Calu3 (cell line): ENCODE measurements at places on chromosomes 5 and 9.

DNA sequence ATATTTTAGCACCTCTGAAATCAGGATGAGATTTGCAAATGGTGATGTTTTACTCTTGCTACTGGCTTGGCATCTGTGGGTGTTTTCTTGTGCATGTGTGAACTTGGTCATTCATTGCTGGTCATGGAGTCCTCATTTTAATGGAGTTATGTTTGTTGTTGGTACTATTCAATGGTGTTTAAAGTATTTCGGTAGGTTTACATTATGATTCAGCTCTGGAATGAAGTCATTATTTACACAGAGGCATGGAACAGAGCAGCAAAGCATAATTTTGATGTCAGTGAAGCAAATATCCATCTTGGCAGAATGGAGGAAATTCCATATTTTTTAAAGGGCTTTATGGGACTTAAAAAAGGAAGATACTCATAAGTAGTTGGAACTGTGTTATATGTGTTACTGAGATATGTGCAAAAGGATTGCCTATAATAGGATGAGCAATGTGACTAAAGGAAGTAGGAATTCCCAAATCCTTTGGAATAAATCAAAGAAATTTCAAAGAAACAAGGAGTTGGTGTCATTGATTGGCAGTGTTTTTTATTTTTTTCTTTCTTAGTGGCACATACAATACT lies 147.4 kb downstream of the ACTBL2 start:
- no peaks in the 10 kb centered on the region for H3K27me3 ChIP-seq
- peaks cover 12% of the 10 kb centered on the region for H3K4me1 ChIP-seq
- no peak for DNase-seq
- no peak overlapping the region for H3K27ac ChIP-seq

- H3K4me1 ChIP-seq, result no peaks in the 10 kb centered on the region
- H3K4me3 ChIP-seq, result no peak overlapping the region
- no peaks in the 10 kb centered on the region for H3K27me3 ChIP-seq
- H3K27ac ChIP-seq, result no peak overlapping the region
Observed at GRCh38 chr9:122820490-122820845, 7.9 kb downstream of the PDCL start.

- H3K27me3 ChIP-seq, result no peaks in the 10 kb centered on the region
- no peaks in the 10 kb centered on the region for H3K36me3 ChIP-seq
- H3K4me3 ChIP-seq, result no peak overlapping the region
- no peak overlapping the region for H3K27ac ChIP-seq
- DNase-seq, result no peak
Observed at GRCh38 chr9:18319918-18320445, 154.0 kb upstream of the ADAMTSL1 start.

GRCh38 chr5:94469894-94470329 lies 148.5 kb downstream of the KIAA0825 start:
- H3K36me3 ChIP-seq, result no peaks in the 10 kb centered on the region
- DNase-seq, result no peak
- no peaks in the 10 kb centered on the region for H3K27me3 ChIP-seq
- no peak overlapping the region for H3K27ac ChIP-seq

DNA sequence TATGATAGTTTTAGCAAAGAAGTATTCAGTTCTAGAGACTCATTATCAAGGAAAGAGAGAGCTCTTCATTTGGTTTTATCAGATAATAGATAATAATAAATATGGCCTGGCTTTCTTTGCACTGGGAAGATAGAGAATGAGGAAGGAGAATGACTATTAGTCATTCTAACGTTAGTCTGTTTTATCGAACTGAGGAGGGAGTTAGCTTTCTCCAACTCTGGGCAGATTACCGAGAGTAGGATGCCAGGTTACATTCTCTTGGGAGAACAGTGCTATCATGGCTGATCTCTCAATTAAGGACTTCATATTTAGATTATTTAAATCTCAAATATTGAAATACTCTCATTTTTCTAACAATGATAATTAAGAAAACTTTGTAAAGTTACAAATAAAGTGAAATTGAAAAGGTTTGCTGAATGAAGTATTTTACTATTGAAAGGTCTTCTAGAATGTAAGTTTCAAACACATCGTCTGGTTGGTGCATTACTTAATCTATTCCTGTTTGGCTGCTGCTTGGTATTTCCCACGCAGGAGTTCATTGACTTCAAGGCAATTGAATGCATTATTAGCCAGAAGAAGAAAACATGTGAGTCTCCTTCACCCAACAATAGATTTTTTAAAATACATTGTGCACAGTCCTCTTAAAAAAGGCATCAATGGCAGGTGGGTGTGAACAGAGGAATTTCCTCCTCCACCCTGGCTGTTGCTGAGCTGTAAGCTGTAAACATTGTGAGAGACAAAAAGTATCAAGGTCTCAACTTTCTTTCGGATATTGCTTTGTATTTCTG lies 140.8 kb downstream of the C9orf152 start:
- no peak for DNase-seq
- H3K27ac ChIP-seq, result no peak overlapping the region
- H3K4me1 ChIP-seq, result peaks cover 17% of the 10 kb centered on the region
- no peak overlapping the region for H3K4me3 ChIP-seq

GRCh38 chr5:135608761-135609443 lies 30.1 kb upstream of the CXCL14 start:
- DNase-seq, result peak; percentile 24
- H3K27me3 ChIP-seq, result peaks cover 35% of the 10 kb centered on the region
- no peaks in the 10 kb centered on the region for H3K36me3 ChIP-seq

DNA sequence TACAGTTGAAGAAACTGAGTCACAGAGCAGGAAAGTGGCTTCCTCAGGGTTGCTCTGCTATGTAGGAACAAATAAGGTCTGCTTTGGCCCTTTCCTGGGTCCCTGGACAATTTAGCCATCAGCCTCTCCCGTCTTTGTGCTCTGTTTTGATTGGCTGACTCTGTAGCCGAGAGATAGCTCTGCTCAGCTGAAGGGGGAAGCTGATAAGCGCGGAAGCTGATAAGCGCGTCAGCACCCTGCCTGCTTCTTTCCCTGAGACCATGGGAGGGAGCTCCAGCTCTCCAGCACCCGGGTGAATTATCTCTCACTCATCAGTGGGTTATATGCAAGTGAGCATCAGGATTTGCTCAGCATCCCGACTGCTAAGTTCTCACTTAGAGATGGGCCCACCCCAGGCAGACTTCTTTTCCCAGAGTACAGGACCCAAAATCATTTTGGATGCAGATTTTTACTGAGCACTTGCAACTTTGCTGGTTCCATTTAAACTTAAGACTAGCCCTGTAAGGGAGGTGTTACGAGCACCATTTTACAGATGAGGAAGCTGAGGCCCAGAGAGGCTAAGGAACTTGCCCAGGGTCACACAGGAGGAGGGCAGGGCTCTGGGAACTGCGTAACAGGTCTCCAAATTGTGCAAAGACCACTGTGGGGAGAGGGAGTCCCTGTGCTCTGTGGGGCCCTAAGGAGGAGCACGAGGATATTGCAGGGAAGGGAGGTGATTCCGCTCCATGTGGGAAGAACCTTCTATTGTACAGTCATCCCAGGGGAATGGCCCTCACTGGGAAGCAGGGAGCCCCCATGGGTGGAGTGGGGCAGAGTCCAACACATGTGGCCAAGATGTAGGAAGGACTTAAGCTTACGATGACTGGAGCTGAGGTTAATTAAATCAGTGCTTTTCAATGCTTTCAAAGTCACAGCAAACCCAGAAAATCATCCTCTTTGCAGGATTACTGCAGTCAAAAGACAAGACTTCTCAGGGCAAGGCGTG lies 83.7 kb upstream of the ORM1 start:
- no peak overlapping the region for H3K4me3 ChIP-seq
- H3K27me3 ChIP-seq, result no peaks in the 10 kb centered on the region
- no peak overlapping the region for H3K27ac ChIP-seq
- no peak for DNase-seq
- no peaks in the 10 kb centered on the region for H3K4me1 ChIP-seq

GRCh38 chr9:78775696-78776295 lies 478.9 kb downstream of the PSAT1 start:
- no peaks in the 10 kb centered on the region for H3K27me3 ChIP-seq
- H3K4me1 ChIP-seq, result no peaks in the 10 kb centered on the region
- no peak for DNase-seq
- H3K4me3 ChIP-seq, result no peak overlapping the region
- no peak overlapping the region for H3K27ac ChIP-seq

GRCh38 chr5:40270274-40270845 lies 409.4 kb upstream of the PTGER4 start:
- no peak overlapping the region for H3K27ac ChIP-seq
- no peaks in the 10 kb centered on the region for H3K27me3 ChIP-seq
- H3K36me3 ChIP-seq, result no peaks in the 10 kb centered on the region

DNA sequence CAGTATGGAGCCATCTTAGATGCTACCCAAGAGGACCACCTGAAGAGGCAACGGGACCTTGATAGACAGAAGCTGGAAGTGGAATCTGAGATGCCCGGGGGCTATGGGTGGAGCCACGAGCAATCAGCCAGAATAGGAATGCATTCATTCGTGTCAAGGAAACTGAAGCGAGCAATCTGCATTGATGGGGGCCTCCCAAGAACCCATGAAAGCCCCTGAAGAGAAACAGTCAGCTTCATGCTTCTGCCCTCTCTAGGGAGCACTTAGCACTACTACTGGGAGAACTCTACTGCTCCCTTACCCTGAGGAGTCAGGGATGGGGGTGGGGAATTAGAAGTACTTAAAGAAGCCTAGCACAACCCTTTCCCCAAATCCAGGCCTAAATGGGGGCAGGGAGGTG lies 51.9 kb upstream of the TCERG1 start:
- no peak overlapping the region for H3K27ac ChIP-seq
- DNase-seq, result no peak
- no peak overlapping the region for H3K4me3 ChIP-seq
- peaks cover 66% of the 10 kb centered on the region for H3K27me3 ChIP-seq
- no peaks in the 10 kb centered on the region for H3K4me1 ChIP-seq
- H3K36me3 ChIP-seq, result no peaks in the 10 kb centered on the region
